Right renal cortex interstitium (tissue), 3 donors: ENCODE measurements at places on chromosomes 1 and 21.

DNA sequence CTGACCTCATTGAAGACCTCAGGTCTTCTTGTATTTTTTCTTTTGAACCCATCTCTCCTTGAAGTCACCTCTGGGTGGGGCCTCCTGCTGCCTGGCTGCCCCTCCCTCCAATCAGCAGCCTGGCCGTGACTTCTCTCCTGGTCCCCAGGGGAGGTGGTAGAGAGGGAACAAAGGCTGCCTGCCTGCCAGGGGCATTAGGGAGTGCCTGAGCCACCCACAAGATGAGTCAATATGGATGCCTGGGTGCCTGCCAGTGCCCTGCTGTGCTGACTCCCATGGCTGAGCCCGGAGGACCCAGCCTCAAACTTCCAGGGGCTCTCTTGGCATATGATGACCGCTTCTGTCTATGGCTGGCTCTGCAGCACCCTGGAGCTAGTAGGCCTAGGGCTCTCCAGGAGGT, 5.3 kb upstream of the CDCP2 start:
- no peak for DNase-seq

GRCh38 chr1:119372503-119373086, 4.0 kb downstream of the HAO2 start:
- peak; percentile 61 for DNase-seq

GRCh38 chr1:18681423-18681835, 50.8 kb downstream of the PAX7 start:
- DNase-seq: no peak

DNA sequence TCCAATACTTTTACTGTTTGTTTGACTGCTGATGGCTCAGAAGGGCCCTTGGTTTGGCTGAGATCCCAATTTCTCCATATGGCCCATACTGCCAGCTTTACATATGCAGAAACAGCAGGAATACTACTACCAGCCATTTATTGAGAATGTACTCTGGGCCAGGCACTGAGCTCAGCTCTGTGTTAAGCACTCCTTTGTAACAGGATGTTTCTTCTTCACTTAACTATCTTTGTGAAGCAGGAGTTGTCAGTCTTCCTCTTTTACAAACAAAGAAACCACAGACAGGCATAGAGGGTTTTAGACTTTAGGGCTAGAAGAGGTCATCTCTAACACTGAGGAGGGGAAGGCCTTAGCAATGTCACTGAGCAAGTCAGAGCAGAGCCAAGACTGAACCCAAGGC, 8.3 kb downstream of the HMGCL start:
- no peak for DNase-seq

- DNase-seq: peak; percentile 47
Measured at GRCh38 chr1:34742667-34743270, 12.1 kb upstream of the GJB5 start.

GRCh38 chr1:89529196-89529595, 4.6 kb downstream of the LRRC8B start:
- DNase-seq: no peak

DNA sequence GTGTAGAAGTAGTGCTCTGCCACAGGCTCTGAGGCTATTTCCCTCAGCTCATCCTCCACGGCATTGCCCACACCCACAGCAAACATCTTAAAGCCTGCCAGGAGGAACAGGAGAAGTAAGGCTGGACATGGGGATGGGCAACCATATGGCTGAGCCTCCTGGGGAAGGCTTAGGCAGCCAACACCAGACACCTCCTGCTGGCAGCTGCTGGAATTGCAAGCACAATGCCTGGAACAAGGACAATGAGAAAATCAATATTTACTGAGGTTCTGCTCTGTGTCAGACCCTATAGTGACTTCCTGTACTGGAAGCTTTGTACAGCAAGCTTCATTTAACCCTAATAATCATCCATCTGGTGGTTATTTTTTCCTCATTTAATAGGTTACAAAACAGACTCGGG, 8.2 kb downstream of the MATN1 start:
- DNase-seq: no peak

DNA sequence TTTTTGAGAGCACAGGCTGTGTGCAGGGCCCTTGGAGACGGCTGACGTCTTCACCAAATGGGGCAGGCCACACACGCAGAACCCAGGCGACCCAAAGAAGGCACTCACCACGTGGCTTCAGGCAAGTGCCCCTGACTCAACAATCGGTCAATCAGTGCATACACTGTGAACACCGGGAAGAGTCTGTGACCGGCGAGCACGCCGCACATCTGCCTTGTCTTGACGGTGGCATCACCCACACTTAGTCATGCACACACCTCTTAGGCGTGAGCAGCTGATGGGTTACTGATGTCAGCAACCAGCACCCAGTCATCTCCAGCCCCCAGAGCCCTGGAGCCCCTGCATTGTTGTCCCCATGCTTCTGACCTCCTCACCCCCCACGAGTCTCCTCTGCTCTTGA, 4.9 kb upstream of the LRRC3 start:
- DNase-seq: no peak

GRCh38 chr1:64482720-64483119, 12.8 kb downstream of the CACHD1 start:
- DNase-seq: no peak

GRCh38 chr21:35586305-35586704, 474.0 kb downstream of the SETD4 start:
- DNase-seq: no peak

DNA sequence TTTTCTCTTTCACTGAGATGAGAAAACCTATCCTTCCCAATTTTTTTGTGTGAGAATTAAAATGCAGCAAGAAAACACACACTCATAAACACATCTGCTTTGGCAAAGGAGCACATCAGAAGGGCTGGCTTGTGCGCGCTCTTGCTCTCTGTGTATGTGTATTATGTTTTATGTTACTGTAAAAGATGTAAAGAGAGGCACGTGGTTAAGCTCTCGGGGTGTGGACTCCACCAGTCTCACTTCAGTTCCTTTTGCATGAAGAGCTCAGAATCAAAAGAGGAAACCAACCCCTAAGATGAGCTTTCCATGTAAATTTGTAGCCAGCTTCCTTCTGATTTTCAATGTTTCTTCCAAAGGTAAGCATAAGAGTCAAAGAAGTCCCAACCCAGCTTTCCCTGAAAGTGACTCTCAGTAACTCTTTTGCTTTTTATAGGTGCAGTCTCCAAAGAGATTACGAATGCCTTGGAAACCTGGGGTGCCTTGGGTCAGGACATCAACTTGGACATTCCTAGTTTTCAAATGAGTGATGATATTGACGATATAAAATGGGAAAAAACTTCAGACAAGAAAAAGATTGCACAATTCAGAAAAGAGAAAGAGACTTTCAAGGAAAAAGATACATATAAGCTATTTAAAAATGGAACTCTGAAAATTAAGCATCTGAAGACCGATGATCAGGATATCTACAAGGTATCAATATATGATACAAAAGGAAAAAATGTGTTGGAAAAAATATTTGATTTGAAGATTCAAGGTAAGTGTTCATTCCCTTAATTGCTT, at the start of gene CD2:
Gene CD2, plus strand, starts transcription at position 233 of the 780 bp plus-strand sequence. Its CDS starts 63 bp downstream, at position 296.
- no peak for DNase-seq

GRCh38 chr1:119222271-119222670, 81.8 kb upstream of the WARS2 start:
- no peak for DNase-seq

DNA sequence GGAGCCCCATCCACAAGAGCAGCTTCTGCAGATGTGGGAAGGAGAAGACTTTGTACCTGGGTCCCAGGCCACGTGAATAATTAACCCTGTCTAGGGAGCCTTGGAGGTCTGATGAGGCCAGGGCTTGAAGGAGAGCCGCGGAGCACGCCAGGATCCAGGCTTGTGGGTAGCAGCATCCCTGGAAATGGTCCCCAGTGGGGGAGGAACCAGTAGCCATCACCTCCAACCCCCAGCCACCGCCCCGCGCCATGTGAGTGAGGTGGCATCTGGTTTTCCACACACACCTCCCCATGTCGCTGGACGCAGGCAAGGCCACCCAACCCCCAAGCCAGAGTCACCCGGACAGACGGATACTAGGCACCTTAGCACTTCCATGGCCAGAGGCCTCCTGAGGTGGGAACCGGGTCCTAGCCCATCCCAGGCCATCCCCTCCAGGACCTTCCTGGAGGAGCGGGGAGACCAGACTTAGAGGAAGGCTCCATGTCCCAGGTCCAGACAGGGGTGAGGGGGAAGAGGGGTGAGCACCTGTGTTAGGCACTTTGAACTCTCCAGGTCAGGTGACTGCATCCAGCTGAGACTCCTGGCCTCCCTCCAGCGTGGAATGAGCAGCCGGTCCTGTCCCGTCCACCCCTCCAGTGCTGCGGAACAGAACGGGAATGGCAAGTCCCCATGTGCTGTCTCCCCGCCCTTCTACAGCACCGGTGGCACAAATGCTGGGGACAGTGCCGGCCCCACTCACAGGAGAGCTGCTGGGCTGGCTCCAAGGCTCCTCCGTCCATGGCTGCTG, 53.2 kb downstream of the RIPK4 start:
- DNase-seq: no peak

DNA sequence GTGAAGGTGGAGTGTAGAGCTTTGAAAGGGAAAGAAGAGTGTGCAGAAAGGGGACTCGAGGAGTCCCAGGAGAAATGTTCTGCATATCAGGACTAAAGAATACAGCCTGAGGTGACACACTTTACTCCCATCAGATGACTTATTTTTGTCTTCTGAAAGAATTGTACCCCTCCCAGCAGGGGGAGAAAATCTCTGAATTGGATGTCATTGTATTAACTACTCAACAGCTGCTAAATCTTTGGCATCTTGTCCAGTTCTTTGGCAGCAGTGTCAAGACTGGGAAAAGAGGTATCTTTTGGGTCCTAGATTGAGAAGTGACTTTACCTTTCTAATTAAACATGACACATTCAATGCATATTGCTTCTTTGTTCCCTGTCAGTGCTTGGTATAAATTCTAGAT, 18.9 kb downstream of the UBE4B start:
- no peak for DNase-seq

DNA sequence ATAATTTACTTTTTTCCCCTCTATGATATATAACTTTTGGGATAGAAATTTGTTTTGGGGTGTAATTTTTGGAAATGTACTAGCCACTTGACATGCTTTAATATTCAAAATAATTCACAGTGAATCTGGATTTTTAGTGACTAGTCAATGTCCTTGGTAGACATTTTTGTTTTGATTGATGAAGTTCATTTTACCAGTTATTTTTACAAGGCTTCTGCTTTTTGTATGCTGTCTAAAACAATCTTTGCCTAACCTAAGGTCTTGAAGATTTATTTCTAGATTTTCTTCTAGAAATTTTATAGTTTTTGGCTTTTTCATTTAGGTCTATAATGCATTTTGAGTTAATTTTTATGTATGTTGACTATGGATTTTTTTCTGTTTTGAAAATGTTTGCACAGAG, 30.9 kb downstream of the DISP1 start:
- DNase-seq: no peak

- DNase-seq: no peak
Measured at GRCh38 chr1:151325646-151326429, 1.4 kb downstream of the PI4KB start.

DNA sequence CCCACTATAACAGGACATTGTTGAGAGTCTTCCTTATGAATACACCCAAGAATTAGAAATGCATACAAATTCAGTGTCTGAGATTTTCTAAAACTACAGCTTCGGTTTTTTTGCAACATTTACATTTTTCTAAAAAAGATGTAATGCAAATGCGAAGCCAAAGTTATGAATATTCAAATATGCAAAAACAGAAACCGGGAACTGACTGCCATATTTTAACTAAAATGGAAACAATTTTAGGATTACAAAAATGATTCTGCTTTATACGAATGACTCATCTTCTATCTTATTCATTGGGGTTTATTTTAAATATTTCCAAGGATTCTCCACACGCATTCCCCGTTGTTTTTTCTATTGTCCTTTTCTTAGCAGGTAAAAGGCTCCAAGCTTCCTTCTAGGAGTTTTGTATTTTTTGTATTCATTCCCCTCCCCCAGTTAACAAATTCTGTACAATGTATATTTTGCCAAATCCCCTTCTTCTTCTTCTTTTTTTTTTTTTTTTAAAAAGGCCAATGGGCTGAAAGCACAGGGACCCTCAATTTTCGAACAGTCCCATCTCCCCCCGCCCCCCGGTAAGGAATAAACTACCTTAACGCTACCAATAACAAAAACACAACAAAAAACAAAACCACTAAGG, 1.0 kb downstream of the ARPC5 start:
- DNase-seq: no peak

DNA sequence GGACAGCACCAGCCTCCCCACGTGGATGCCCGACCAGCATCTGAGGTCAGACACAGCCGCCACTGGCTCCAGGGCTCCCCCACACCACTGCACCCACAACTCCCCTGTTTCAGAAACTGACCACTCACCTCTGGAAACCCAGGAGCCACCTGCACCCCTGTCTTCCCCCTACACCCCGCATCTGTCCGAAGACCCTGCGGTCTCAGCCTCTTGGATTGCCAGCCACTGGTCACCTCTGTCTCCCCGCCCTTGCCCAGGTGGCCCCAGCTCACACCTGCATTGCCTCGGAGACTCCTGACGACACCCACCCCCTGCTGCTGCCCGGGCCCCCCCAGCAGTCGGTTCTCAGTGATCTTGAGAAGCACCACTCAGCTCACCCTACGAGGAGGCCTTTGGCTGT, 21.3 kb upstream of the NPHP4 start:
- no peak for DNase-seq

DNA sequence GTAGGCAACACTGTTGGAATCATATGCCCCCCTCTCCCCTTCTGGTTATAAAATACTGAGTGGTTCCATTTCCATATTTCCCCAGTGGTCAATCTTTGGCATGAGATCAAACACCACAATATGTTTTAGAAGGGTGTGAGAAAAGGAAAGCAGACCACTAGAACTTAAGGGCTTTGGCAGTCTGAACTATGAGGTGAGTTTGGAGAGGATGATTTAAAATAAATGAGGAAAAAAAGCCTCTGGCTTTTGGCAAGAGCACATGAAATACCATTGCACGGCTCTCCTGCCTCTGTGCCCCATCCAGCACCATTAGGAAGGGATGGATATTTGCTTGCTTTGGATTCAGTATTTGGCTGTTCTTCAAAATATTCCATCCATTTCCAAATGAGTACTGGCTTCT, 339.5 kb upstream of the C1orf87 start:
- DNase-seq: no peak
